Stimulated activated CD8-positive, alpha-beta memory T cell treated with anti-CD3 and anti-CD28 coated beads, Interleukin-2, amount 100 ng/mL, for 1 hour (primary cell): ENCODE measurements at places on chromosomes 6 and 20.

GRCh38 chr6:27863962-27864905, 48.0 kb downstream of the OR2B2 start:
- no peak for DNase-seq

DNA sequence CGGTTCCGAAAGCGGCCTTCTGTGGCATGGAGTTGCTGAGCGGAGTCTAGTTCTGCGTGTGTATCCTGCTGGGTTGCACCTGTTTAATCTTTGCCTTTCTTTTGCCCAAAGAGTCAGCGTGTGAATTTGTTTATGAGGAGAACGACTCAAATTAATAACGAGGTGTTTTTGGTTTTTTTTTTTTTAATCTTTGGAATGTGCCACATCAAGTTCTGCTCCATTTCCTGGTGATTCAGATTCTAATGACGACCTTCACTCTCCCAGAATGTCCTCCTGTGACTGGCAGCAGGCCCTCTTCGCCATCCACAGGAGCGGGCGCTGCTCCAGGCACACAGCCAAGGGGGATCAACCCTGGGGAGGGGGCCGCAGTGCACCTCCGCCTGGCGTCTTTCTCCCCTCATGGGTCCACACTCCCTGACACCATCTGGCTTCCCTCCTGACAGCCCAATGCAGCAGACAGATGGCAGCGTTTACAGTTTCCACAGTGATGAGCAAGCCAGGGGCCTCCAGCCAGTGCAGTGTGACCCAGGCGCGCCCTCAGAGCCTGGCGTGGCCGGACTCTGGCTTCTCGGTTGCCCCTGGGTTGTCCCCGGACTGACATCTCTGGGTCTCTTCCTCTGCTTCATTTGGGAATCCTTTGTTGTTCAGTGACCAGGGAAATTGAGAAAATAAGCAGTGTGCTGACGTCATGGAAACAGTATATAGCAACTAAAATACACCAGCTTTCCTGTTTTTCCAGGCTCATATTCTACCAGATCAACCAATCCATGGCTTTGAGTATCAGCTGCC, 27.5 kb upstream of the AFDN start:
- no peak for DNase-seq

DNA sequence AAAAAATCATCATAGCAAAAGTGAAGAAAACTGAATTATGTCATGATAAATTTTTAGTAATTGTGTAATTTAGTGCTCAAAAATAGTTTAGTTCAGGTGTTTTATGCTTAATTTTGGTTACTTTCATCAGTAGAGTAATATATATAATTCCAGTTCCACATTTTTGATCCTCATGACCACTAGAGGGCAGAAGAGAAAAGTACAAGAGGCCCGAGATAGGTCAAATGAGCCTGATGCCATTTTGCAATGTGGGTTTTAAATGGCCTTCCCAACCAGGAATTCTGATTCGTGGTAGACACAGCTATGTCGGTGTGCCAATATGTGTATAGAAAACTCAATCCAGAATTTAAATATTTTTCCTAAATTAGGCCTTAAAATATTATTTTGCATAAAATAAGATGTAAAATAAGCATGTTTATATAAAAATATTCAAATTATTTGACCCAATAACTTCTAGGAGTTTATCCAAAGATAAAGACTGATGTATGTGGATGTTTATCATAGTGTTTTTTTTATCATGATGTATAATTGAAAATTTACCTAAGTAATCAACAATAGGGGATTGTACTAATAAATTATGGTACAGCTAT, 159.7 kb upstream of the RPS6KA2 start:
- no peak for DNase-seq

DNA sequence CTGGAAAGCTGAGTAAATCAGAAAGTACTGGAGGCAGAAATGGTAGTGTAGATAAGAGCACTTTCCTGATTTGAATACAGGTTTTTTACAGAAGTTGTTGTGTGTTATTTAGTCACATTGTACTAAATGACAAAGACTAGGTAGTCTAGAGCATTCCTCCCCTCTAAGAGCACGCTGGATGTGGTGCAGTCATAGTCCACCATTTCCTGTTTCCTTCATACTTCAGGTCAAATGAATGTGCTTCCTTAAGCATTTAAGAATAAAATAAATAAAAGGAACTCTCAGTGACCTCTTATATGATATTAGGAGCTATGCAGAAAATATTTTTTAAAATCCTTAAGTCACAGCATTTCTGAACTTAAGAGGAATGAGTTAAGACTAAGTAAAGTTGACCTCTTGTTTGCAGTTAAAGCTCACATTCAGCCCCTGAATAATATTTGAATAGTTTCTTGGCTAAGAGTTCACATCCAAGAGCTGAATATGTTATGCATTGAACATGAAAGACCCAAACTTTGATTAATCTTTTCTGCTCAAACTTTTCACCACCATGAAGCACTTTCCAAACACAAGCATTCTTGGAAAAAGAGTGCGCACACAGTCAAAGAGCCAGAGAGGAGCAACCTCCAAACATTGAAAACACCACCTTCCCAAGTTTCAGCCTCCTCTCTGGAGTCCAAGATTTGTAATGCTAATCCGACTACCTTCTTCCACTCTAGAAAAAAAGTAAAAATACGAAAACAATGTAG, 53.4 kb upstream of the TMEM30A start:
- DNase-seq = no peak

GRCh38 chr6:137033828-137034227, 10.9 kb downstream of the IL20RA start:
- DNase-seq = peak; percentile 28

DNA sequence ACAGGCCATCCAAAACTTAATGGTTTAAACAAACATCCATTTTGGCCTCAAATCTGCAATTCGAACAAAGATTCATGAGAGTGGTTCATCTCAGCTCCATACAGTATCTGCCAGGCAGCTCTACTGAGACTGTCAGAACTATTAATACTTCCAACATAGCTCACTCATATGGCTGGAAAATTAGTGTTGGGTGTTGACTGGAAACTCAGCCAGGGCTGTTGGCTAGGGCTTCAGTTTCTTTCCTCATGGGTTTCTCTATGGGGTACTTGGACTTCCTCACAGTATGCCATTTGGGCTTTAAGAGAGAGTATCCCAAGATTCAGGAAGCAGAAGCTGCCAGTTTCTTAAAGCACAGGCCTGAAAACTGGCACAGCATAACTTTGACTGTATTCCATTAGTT, 240.3 kb downstream of the TPBG start:
- no peak for DNase-seq

DNA sequence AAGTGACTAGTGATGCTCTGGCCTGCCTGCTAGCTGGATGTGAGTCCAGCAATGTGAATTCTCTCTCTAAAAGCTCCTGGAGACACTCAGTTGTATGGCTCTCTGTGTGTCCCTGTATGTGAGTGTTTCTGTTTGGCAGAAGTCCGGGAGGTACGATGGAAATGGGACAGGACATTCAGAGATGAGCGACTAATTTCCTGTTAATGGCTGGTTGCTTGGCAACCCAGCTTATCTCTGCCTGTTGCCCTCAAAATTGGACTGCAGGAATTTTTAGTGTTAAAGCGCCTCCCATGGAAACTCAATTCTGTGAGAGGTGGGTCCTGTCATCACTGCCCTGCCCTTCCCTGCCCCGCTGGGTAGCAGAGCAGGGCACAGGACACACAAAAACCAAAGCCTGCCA, 136.8 kb upstream of the LRFN2 start:
- DNase-seq = no peak

DNA sequence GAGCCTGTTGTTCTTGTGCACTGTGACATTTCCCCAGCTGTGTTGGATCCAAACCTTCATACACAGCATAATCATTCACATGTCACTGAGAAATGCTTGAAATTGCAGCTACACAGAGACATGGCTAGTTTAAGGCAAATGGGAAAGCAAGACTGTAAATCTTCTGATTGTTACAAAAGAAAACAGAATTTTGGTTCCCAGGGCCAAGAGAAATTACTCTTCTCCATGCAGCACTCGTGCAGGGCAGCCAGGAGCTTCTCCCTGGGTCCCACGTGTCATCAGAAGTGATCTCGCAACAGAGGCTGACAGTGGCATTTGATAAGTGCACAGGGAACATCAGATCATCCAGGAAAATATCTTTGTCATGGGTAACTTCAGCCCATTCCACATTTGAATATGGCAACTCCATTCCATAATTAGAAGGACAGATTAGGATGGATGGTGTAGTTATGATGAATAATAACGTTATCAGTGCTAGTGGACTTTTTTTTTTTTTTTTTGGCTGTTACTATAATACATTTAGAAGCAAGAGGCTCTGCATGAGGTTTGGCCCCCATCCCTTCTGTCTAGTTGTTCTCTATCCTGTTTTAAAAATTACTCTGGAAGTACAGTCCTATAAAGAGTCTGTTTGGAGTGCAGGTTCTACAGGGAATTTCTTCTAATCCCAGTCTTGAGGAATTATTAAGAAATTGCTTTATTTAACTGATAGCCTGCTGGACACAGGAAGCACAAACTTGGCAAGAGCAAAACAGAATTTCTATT, 571.0 kb upstream of the NOX3 start:
- no peak for DNase-seq

DNA sequence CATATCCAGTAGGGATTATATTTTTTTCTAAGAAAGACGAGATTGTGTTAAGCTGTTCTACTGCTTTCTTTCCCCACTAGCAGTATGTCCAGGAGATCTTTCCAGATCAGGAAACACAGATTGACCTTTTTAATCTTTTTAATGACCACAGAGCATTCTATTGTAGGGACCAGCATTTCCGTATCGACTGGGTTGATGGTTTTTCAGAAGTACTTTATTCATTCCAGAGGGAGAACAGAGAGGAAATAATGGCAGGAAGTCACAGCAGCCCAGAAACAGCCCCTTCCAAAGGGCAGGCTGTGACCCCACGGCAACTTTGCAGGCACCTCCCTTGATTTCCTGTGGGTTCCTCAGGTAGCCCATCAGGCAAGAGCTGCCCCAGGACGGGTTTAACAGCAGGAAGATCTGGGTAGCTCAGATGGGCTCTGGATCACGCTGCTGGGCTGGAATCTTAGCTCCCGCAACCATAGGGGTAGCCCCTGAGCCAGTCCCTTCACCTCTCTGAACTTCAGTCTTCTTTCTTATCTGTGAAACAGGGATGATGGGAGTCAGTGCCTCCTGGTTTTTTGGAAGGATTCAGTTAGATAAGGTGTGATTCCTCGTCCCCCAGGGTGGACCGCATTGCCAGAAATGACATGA, 23.8 kb upstream of the CHMP4B start:
- no peak for DNase-seq
